ENCODE measurements at places on chromosomes 4 and X.

DNA sequence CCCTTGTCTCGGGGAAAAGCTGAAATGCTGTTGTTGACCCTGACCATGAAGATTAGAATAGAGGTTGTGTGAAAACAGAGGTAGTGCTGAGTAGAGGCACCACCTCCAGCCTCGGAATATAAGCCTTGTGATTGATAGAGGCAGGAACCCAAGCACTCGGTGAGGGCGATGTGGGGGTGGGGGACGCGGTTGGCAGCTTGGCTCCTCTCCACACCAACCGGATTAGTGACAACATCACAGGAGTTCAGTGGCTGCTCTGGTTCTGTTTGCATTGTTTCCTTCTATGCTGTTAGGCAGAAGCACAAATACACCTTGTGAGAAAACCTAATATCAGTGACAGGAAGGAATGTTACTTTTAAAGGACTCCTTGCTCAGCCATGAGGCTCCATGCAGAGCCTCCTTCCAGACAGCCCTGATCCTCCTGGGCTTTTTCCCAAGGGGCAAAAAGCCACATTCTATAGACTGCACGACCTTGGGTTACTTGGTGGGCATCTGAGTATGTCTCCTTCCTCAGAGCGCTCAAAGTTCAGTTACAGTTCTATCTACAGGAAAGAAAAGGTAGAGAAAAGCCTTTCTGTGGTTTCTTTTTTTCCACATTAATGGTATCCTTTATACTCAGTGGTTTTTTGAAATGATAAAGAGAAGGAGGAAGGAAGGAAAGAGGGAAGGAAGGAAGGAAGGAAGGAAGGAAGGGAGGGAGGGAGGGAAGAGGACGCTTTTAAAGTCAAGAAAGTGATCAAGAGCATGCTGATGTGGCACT lies 150.4 kb upstream of the NOCT start:
- no peak for DNase-seq

DNA sequence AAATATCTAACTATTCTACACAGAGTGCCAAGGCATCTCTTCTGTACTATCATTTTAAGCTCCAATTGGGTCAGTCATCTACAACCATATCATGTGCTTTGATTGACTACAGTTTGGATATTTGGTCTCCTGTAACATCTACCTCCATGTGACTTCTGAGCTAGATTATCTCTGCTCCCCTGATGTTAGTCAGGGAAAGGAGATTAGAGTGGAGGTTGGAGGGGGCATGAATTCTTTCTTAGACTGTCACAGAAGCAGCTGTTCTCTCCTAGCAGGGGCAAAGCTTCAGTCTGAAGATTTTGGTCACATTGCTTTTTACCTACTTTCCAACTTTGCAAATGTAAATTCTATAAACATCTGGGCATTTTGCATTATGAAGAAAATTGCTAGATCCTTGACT lies 62.6 kb upstream of the C4orf54 start:
- DNase-seq: no peak

DNA sequence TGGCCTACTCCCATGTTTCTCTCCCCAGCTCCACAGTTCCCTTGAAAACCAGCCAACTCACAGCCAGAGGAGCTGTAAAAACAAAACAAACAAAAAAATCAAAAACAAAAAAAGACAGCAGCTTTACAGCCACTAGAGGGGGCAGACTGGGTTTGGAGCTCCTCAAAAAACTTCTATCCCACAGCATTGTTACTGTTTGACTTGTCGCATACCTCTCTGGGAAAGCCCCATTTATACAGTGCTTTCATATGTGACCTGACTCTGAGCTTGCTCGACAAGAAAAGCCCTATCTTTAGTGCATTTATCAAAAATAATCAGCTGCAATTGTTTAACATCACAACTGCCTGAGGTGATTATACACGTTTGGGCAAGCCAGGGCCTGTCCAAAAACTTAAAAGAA lies 21.6 kb downstream of the TSPAN6 start:
- no peak for DNase-seq

- no peak for DNase-seq
Observed at GRCh38 chr4:165476214-165477098, 97.6 kb downstream of the CPE start.

DNA sequence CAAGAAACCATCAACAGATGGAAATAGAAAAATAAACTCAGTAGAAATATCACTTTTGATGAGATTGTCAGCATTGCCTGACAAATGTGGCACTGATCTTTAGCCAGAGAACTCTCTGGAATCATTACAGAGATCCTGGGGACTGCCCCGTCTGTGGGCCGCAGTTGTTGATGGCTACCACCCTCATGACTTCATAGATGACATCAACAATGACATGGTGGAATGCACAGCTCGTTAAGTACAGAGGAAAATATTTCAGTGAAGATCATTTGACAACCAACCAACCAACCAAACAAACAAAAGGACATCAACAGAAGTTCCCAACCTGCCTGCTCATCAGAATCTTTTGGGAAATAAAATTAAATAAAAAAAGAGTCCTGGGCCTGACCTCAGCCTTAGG lies 132.6 kb downstream of the UCHL1 start:
- no peak for DNase-seq

DNA sequence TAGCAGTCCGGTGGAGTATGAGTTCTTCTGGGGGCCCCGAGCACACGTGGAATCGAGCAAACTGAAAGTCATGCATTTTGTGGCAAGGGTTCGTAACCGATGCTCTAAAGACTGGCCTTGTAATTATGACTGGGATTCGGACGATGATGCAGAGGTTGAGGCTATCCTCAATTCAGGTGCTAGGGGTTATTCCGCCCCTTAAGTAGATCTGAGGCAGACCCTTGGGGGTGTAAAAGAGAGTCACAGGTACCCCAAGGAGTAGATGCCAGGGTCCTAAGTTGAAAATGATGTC lies 852 bp downstream of the MAGEH1 start:
- no peak for DNase-seq

DNA sequence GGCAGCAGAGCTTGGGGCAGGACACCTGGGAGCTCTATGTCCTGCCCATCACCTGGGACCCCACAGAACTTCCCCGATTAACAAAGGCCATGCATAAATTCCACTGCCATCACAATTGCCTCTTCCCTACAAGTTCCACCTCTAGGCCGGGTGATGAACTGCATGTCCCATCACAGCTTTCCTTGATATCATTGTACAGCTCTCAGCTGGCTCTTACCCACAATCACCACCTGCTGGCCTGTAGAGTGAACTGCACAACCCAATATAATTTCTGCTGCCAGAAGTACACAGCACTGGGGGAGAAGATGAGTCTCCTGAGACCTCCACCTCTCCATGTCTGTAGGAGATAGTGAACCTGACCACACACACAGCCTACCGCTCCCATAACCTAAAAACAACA lies 285.0 kb upstream of the AADAT start:
- no peak for DNase-seq

All from retina (tissue), 1 donor.